ENCODE measurements at places on chromosomes 2 and 18.

DNA sequence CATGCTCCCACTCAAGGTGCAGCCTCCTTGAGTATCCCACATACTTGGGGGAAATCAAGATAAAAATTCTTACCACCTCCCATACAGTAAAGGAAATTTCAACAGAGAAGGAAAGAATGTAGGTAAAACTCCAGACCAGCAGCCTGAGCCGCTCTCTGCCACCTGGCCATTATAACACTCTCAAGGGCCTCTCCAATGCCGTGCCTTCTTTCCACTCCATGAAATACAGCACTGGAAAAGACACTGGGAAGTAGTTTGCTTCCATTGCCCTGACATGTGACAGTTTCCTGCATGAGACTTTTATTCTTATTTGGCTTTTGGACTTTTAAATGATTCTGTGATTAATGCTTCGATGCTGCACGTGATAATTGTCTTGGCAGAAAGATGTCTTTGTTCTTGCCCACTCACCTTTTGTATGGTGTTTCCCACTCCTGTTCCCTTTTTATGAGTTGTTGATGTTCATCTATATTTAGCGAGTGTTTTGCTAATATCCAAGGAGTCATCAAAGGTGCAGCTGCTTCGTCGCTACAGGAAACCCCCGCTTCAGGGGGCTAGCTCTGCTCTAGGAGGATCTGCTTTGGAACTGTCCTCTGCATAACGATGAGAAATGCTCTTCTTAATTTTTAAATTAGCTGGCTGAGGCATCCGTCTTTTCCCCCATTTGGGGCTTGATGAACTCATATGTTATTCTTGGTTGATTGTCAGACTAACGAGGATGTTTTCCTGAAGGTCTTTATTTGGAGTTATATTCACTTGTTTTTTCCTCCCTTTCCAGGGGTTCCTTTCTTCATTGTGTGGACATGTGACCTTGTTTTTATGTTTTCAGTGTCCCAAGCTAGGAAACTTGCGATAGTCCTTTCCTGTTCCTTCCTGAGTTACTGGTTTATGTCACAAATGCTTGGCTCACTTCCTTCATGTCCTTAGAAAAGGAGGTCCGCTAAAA, 179.4 kb downstream of the TXNL1 start:
- no peak for DNase-seq

DNA sequence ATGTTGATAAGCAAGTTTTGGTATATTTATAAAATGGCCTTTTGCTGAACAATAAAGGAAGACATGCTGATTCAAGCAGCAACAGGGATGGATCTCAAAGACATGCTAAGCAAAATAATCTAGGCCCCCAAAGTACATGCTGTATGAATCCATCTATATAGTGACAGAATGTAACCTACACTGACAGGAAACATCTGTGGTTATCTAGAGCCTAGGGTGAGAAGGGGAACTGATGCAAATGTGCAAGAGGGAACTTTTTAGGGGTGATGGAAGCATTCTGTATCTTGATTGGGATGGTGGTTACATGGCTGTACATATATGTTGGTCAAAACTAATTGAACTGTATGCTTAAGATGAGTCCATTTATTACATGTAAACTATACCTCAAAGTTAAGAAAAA, 24.2 kb downstream of the CNRIP1 start:
- no peak for DNase-seq

GRCh38 chr2:107242811-107243210, 356.8 kb upstream of the ST6GAL2 start:
- no peak for DNase-seq

DNA sequence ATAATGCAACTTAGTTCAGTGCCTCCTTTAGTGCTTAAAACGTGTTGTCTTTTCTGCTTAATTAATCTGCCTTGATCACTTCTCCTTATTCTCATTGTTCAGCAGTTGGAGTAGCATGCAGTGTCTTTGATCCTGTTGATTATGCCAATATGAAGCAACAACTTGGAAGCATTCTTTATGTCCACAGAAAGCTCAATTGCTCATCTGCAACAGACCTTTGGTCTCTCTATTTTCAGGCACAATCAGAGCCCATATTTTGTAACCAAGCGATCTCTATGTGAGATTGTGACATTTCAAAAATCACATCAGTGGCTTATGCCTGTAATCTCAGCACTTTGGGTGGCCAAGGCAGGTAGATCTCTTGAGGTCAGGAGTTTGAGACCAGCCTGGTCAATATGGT, 217.3 kb downstream of the NYAP2 start:
- DNase-seq, result no peak

- DNase-seq, result no peak
Observed at GRCh38 chr2:45276914-45277313, 267.7 kb upstream of the SIX2 start.

DNA sequence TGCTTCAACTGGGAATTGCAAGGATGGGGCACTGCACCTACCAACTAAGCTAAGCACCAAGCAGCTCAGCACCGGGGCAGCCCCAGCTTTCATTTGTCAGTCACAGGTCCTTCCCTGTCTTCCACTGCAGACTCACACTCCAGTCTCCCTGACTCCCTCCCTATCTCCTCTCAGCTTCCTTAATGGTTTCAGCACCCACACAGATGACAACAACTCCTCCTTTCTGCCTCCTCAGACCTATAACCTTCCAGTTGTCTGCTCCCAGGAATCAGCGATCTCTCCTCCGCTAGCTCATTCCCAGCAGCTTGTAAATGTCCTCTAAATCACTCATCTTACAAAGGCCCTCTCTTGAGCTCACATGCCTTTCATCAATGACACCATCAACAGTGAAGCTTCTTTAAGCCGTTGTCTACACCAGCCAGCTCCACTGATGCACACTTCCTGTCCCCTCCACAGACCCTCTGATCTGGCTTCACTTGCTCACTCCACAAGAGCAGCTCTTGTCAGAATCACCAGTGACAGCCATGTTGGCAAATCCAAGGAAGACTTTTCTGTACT, 32.1 kb downstream of the CLASP1 start:
- DNase-seq, result no peak

DNA sequence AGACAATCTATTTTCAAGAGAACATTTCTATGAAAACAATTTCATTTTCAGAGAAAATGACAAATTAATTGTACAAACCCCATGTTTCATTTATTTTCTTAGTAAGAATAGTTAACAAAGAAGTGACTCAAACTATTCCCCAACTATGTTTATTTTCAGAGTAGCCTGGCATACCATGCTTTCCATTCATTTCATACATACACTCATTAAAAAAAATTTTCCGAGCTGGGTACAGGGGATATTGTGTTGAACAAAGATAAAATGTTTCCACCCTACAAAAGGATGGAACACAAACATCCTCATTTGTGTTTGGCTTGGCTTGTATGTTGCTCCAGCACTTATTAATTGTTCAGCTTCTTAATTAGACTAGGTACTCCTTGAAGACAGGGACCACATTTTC, 331.4 kb downstream of the EXOC6B start:
- no peak for DNase-seq

- no peak for DNase-seq
Observed at GRCh38 chr2:232573771-232574435, 23.4 kb downstream of the EIF4E2 start.

DNA sequence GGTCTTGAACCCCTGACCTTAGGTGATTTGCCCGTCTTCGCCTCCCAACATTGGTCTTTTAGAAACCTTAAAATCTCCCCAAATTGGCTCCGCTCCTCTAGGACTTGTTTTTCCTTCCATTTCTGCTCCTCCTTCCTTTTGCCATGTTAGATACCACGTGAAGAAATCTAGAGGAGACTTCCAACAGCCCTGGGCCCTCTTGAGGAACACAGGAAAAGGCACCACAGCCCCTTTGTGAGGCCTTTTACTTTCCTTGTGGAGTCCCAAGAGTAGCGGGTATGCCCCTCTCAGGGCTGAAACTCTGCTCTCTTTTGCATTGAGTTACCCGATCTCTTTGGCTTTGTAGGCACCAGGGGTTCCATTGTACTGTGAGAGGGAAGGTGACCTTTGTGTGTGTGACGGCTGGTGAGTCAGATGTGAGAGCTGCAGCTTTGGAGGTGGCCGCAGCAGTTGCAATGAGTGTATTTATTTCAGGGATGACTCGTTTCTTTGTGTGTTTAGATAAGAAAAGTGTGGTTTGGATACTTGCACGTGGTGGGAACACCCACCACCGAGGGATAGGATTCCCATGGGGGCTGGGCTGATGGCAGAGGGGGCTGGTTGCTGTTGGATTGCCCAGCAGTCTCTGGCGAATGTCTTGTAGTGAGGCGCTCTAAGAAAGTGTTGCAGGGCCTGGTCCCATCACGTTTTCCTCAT, 218.4 kb upstream of the HS6ST1 start:
- DNase-seq, result peak; percentile 49

GRCh38 chr2:217732992-217733391, 269.8 kb downstream of the TNS1 start:
- DNase-seq, result no peak

DNA sequence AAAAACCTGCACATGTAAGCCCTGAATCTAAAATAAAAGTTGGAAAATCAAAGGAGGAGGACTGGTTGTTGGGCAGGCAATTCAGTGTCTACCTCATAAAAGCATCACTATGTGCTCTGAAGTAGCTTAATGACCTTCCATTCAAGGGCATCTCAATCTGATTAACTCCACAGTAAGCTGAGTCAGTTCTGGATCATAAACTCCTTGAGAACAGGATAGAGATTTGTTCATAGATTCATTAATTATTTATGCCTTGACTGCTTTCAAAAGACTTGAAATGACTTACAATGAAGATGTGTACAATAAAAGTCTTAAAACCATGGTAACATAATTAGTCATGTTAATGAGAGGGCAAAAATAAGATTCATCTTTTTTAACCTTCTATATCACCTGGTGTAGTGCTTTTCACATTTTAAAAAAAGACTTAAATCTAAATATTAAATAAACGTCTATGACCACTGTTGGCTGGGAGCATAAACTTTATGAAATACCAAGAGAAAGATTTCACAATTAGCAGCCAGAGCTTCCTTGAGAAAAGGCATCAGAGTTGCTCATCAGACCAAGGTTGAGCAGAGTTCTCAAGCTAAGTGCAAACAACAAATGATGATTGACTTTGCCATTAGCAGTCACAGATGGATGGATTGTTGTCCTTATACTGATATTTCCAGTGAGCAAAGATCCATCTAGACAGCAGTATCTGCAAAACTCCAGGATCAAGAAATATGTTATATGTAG, 237.3 kb upstream of the THUMPD2 start:
- DNase-seq, result no peak

GRCh38 chr2:40937284-40937683, 485.4 kb upstream of the SLC8A1 start:
- DNase-seq, result no peak

GRCh38 chr2:60358476-60358875, 195.0 kb downstream of the BCL11A start:
- no peak for DNase-seq

- no peak for DNase-seq
Observed at GRCh38 chr2:20153131-20153851, 71.6 kb downstream of the SDC1 start.

DNA sequence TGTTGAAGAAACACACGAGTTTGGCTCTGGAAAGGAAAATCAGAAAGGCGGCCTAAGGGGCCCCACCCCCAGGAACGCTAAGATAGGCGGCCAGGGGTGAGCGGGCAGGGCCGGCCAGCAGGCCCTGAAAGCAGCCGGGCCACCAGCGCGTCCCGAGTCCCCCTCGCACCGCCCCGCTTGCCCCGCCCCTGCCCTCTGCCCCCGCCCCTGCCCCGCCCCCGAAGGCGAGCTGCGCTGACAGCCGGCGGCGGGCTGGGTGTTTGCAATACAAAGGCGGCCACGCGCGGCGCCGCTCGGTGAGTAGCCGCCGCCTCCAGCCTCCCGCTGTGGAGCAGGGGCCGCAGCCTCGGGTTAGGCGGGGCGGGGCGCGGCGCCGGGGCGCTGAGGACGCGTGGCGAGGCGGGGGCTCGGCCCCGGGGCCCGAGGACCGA, at the start of gene LPIN1:
TSS of gene LPIN1 (plus strand) at position 257 of the 431 bp plus-strand sequence. CDS start 18,910 bp downstream, outside the sequence.
- peak; percentile 86 for DNase-seq

- no peak for DNase-seq
Observed at GRCh38 chr18:67582488-67582887, 66.0 kb upstream of the DSEL start.

- no peak for DNase-seq
Observed at GRCh38 chr2:7057865-7058400, 140.7 kb downstream of the RNF144A start.

DNA sequence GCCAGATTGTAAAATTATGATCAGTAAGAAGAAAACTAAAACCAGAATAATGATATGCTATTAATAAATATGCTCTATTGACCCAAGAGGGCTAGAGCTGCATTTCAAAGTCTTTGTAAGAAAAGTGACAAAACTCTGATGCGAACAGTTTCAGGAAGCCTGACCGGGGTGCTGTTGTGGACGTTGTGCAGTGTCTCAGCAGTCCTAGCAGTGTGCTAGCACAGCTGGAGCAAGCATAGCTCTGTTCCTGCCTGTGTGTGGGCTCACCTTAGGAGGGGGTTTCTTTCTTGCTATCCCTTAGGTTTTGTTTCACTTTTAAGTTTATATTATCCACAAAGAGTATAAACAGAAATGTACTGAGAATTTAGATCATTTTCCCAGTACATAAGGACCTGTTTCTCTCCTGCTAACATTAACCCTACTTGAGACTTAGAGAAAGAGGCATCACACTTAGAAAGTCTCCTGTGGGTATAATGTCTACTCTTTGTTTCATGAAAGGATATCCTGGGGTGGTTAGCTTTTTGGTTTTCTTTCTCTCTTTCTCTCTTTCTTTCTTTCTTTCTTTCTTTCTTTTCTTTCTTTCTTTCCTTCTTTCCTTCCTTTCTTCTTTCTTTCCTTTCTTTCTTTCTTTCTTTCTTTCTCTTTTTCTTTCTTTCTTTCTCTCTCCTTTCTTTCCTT, 124.5 kb downstream of the TMEM182 start:
- DNase-seq, result no peak

- DNase-seq, result no peak
Observed at GRCh38 chr2:43495727-43496126, 100.1 kb downstream of the THADA start.

DNA sequence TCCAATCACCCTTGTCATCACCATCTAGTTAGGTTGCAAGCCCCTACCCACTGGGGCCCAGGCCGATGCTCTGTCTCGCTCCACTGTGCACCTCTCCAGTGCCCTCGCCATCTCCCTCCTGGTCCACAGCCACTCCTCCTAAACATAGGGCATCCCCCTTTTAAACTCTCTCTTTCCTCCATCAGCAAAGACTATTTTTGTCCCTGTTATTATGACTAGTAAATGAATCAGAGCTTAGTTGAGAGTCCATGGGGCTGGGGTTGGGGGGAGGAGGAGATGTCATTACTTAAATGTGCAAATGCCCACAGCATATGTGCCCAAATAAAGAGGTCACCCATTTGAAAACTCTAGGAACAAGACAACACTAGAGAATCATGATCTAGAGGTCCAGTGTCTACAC, 167.4 kb downstream of the TRABD2A start:
- no peak for DNase-seq

- no peak for DNase-seq
Observed at GRCh38 chr2:120277505-120278205, 25.0 kb downstream of the RALB start.

All from stimulated activated CD4-positive, alpha-beta T cell treated with anti-CD3 and anti-CD28 coated beads, Interleukin-1b, Interleukin-23, amount 100 ng/mL, for 48 hours (primary cell).